ENCODE measurements at places on chromosomes 7 and 10. TPM values are rescaled to one million over a fixed set of nuclear protein-coding genes. Genes with fewer than 3 reads are reported as not detected.

Gene VENTX
- total RNA-seq = not detected

Gene ZNF282
- 35.9 TPM for total RNA-seq

Gene ALOX5
- total RNA-seq = 86.8 TPM

DNA sequence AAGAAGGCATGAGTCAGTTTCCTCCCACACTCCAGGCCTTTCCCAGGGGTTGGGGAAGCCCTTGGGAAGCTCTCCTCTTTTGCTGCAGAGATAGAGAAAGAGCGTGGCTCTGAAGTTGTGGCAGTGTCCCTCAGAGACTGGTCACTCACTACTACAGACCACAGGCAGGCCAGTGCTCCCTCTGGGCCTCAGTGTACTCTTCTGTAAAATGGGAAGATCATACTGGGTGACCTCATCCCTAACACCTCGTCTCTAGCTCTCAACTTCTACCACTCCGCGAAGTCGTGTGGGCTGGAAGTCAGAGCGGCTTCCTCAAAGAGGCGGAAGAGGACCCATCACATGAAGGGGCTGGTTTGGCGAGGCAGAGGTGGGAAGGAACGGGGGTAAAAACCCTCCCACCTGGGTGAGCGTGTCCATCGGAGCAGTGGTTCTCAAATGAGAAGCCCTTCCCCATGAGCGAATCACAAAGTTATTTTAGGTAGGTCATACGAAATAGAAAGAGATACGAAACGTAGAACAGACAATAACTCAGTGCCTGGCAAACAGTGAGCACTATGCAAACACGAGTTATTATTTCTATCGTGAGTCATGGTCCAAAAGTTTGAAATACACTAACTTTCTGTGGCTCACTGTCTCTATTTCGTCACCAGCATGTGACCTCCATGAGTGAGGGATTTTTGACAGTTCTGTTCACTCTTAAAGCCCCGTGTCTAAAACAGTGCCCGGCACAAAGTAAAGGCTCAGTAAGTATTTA lies 32.7 kb downstream of the PRKAG2 start:
- no peak overlapping the region for H3K4me3 ChIP-seq
- H3K27ac ChIP-seq = no peak overlapping the region
- H3K4me1 ChIP-seq = peaks cover 8% of the 10 kb centered on the region
- H3K36me3 ChIP-seq = no peaks in the 10 kb centered on the region
- no peaks in the 10 kb centered on the region for H3K27me3 ChIP-seq

- no peaks in the 10 kb centered on the region for H3K27me3 ChIP-seq
- no peak overlapping the region for H3K4me3 ChIP-seq
Measured at GRCh38 chr10:92757711-92758104, 68.0 kb downstream of the HHEX start.

DNA sequence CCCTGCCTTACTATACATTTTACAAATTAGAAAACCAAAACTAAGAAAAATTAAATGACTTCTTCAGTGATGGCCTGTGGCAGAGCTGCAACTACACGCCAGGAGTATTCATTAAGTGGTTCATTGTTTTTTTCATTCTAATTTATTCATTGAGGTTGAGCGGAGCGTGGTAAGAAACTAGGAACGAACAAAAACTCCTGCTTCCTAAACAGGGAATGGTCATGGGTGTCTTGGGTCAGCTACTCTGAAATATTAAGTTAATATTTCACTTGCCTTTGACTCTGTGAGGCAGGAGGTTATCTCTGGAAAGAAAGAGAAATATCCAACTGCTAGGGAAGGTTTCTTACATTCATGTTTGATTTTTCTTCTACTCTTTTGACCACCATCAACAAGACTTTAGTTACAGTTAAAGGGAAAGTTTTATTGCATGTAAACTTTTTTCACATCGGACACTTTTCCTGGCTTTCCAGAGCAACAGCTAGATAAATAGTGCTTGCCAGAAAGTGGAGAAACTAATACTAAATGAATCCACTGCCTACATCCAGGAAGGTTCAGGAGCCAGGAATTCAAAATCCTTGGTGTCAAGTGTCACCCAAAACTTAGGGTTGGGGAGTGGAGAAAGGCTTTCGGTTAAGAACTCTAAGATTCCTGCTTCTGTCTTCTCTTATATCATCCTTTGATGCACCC lies 896 bp upstream of the GNG11 start:
- no peak overlapping the region for H3K4me3 ChIP-seq
- no peak for DNase-seq
- H3K36me3 ChIP-seq = no peaks in the 10 kb centered on the region
- H3K4me1 ChIP-seq = peaks cover under 1% of the 10 kb centered on the region
- no peaks in the 10 kb centered on the region for H3K27me3 ChIP-seq
- H3K27ac ChIP-seq = no peak overlapping the region

- DNase-seq = no peak
- H3K4me1 ChIP-seq = peaks cover 4% of the 10 kb centered on the region
- no peak overlapping the region for H3K4me3 ChIP-seq
- 0 out of 2 replicates have a peak, but pooled peaks cover 10% of the 10 kb centered on the region for H3K36me3 ChIP-seq
- H3K27me3 ChIP-seq = no peaks in the 10 kb centered on the region
- no peak overlapping the region for H3K27ac ChIP-seq
Measured at GRCh38 chr7:157233677-157234076, 95.0 kb downstream of the UBE3C start.

GRCh38 chr7:12771378-12771877 lies 84.0 kb downstream of the ARL4A start:
- no peak overlapping the region for H3K4me3 ChIP-seq
- H3K27me3 ChIP-seq = no peaks in the 10 kb centered on the region
- H3K4me1 ChIP-seq = no peaks in the 10 kb centered on the region
- H3K27ac ChIP-seq = no peak overlapping the region
- H3K36me3 ChIP-seq = no peaks in the 10 kb centered on the region
- DNase-seq = no peak
